ENCODE measurements at places on chromosomes 4 and X. TPM values are rescaled to one million over a fixed set of nuclear protein-coding genes. Genes with fewer than 3 reads are reported as not detected.

GRCh38 chr4:14028862-14029261 lies 401.3 kb upstream of the BOD1L1 start:
- no peak for DNase-seq

DNA sequence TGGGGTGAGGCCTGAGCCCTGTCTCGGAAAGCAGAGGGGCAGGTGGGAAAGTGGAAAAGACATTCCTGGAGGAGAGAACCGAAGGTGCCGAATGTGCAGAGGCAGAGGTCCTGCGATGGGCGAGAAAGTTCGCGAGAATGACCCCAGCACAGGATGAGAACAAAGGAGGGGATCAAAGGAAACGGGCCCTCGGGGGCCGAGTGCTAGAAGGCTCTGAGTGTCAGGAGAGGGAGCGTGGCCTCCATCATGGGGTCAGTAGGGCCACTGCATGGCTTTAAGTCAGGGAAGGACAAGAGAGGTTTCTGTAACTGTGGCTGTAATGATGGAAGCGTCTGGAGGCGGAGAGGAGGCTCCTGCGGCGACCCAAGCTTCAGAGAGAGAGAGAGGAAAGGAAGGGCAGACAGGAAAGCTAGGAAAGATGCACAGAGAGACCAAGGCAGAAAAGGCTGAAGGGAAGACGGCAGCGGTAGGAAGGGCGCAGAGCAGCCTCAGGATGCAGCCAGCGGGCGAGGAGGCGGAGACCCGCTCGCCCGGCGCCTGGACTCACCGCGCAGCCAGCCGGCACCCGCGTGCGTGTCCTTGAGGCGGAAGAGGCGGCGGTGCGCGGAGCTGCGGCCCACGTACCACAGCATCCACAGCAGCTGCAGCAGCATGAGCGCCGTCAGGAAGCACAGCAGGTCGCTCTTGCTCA lies 669 bp downstream of the OTOP1 start:
- no peak for DNase-seq

DNA sequence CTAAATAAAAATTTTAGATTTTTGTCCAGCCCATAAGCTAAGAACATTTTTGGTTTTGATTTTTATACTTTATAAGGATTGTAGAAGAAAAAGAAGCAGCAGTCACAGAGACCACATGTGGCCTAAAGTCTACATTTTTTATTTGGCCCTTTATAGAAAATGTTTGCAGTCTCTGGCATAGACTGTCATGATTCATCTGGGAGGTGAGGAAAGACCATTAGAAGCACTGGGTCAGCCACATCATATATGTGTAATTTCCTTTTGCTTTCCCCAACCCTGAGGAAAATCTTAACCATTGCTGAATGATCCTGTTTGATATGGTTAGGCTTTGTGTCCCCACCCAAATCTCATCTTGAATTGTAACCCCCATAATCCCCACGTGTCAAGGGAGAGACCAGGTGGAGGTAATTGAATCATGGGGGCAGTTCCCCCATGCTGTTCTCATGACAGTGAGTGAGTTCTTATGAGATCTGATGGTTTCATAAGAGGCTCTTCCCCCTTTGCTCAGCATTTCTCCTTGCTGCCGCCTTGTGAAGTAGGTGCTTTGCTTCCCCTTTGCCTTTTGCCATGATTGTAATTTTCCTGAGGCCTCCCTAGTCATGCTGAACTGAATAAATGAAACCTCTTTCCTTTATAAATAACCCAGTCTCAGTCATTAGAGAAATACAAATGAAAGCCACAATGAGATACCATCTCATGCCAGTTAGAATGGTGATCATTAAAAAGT lies 12.1 kb upstream of the COPS4 start:
- no peak for DNase-seq

GRCh38 chrX:140949233-140949632 lies 53.2 kb upstream of the SPANXB1 start:
- no peak for DNase-seq

DNA sequence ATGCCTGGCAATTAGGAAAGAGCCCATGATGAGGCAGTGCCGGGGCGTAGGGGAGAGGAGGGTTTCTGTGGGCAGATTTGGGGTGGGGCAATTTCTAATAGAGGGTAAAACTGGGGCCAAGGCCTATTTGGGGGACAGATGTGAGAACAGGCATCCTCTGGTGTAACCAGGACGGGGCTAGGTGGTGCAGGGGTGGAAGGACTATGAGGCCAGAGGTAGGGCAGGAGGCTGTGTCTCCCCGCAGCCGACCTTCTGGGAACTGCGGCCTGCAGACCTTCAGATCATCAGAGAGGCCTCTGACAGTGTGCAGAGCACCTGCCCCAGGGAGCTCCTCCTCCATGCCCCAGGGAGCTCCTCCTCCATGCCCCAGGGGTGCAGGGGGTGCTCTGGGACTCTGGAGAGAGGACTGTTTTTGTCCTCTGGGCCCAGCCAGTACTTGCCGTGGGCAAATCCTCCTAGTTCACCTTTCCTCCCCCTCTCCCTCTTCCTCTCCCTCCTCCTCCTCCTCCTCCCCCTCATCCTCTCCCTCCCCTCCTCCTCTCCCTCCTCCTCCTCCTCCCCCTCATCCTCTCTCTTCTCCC lies 101.9 kb downstream of the SORCS2 start:
- DNase-seq: no peak

GRCh38 chr4:105895583-105896460 lies 551 bp downstream of the NPNT start:
- DNase-seq: peak; percentile 40

DNA sequence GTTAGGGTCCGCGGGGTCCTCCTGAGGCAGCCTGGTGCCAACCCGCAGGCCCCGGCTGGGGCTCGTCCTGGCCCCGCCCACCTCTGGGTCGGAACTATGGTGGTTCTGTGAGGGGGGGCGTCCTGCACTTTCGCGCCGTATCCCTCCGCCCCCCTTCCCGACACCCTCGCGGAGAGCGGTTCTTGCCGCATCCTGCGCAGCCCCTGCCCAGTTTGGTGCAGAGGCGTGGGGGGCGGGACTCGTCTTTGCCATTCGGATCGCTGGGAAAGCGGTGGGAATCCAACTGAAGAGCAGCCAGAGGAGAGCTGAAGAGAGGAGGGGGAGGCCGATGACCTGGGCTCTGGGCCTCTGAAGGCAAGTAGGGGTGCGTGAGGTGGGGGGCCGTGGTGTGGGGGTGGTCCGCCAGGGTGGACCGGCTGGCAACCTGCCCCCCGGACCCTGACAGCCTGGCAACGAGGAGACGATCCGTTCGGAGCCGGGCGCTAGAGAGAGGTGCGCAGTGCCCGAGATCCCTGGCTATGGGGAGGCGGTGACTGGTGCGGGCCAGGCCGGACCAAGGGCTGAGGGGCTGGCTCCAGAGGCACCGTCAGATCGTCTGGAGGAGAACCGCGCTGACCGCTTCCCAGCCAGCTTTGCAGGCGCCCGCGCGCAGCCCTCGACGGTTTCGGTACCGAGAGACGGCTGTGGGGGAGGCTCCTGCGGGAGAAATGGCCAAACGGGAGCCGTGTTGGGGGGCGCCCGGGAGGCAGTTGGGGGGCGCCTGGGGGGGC lies at the start of gene GPRASP1:
TSS of gene GPRASP1 (plus strand) at position 242 of the 770 bp plus-strand sequence. CDS start 2,431 bp downstream, outside the sequence.
- peak; percentile 52 for DNase-seq

DNA sequence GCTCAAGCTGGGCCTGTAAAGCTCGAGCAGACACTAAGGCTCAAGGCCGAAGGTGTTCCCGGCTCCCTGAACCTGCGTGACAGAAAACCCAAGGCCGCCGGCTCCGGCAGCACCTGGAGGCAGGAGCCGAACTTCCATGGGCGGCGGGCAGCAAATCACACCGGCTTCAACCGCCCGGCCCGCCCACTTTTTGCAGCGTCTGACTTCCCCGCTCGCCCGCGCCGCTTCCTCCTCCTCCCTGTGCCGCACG lies 940 bp upstream of the NSD2 start:
- DNase-seq: peak; percentile 70

GRCh38 chrX:1475881-1476280 lies 23.2 kb upstream of the ASMTL start:
- no peak for DNase-seq

DNA sequence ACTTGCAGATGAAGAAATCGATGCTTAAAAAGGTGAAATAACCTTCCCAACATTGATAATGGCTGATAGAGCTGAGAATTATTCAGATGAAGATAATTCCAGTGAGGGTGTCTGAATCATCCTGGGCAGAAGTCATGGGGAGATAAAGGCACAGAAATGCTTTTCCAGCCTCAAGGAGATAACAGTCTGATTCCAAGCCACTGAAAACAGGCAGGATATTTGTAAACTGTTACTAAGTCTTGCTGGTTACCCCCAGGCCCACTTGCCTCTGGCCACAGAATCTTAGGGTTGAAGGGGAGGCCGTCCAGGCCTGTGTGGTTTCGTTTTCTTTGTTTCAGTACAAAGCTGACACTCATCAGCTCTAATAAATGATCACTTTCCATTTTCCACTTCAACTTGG lies 158.5 kb downstream of the SH3KBP1 start:
- no peak for DNase-seq

DNA sequence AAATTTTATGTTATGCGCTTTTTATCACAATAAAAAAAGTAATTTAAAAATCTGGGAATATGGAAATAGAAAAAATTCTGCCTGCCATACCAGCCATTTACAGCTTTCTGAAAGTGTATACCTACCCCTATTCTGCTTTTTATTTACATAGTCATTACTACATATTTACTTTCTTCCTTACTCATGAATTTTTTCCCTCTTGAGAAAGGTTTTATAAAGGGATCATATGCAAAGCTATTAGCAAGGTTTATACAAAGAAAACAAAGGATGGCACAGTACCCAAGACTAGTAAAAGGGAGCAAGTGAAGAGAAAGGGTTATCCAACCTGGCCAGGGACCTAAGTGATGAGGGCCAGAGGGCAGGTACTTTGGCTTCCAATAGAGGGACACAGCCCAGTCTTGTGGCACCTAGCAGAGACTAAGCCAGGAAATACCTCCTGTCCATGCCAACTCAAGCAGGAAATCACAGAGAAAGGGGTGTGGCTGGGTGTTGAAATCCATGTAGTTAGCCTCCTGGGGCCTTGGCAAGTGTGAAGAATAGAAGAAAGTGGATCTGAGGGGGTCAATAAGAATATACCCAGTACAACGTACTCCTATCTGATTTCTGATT lies 207.3 kb upstream of the VEGFC start:
- no peak for DNase-seq

DNA sequence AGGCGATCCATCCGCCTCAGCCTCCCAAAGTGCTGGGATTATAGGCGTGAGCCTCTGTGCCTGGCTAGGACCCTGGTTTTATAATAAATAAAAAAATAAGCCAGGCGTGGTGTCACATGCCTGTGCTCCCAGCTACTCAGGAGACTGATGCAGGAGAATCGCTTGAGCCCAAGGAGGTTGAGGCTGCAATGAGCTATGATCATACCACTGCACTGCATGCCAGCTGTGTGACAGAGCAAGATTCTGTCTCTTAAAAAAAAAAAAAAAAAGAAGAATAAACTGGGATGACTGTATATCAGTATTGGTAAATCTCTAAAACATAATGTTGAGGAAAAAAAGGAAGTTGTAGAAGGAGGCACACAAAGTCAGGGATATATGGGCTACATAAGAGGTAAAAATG lies 45.7 kb upstream of the SLC34A2 start:
- no peak for DNase-seq

GRCh38 chrX:80808881-80809411 lies 731 bp downstream of the BRWD3 start:
- peak; percentile 20 for DNase-seq

DNA sequence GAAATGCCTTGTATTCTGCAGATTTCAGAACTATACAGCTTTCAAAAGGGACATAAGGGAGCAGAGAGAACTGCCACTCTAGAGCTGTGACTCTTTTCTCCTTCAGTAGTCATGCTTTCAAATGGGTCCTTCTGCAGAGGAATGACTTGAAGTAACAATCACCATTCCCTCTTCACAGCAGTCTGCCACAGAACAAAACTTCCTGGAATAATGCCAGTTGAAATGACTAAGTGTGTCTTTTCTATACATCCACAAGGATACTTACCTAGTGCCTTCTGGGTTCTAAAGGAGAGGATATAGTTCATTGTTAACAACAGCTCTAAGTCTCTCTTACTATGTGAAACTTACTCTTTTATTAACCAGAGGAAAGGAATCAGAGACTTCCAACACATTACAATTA lies 515.4 kb upstream of the ATOH1 start:
- no peak for DNase-seq

- no peak for DNase-seq
Observed at GRCh38 chr4:18518098-18518497, 496.5 kb upstream of the LCORL start.

DNA sequence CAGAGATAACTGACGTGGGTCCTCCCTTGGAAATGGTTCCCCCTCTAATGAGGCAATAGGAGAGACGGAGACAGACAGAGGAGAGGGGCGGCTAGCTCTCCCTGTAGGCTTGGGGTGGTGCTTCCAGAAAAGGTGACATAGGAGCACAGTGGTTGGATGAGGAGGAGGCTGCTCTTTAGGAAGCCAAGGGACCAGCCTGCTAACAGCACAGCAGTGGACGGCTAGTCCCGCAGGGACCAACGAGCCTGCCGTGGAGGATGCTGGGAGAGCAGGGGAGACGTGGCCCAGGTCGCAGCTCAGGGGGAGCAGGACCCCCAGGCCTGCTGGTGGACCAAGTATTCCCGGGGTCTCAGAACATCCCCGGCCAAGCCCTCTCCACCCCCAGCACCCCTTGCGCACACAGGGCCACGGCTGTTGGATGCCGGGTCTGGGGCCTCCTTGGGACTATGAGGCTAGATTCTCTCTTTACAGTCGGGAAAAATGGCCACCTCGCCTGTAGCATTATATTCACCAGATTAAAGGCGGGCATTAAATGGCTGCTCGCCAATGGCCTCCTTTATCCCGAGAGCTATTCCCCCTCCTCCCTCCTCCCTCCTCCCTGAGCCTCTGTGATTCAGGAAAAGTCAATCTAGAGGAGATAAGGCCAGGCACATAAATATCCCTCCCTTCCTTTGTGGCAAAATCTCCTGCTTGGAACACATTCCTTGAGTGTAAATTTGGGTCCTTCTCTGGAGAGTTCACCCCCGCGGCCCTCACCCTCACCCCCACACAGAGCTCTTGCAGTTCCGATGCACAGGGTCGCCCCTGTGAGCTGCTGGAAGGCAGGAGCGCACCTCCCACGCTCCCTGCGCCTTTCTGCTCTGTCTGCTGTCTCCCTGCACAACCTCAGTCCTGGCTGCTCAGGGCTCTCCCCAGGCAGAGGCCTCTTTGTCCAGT lies 30.5 kb upstream of the NSG1 start:
- no peak for DNase-seq

- no peak for DNase-seq
Observed at GRCh38 chrX:120377179-120377578, 15.3 kb downstream of the ATP1B4 start.

- no peak for DNase-seq
Observed at GRCh38 chrX:22325096-22325495, 52.4 kb downstream of the CBLL2 start.

- no peak for DNase-seq
Observed at GRCh38 chr4:70676554-70677090, 10.3 kb upstream of the JCHAIN start.

SSX1 gene
- not detected for polyA plus RNA-seq

PTCHD1 gene
- polyA plus RNA-seq: 0.37 TPM

SMIM9 gene
- not detected for polyA plus RNA-seq

DCHS2 gene
- 8.4 TPM for polyA plus RNA-seq

EPHA5 gene
- 0.60 TPM for polyA plus RNA-seq

HSFX3 gene
- polyA plus RNA-seq: not detected

SLC26A1 gene
- polyA plus RNA-seq: 10.0 TPM

FGFBP2 gene
- 0.25 TPM for polyA plus RNA-seq

ADGRL3 gene
- 31.1 TPM for polyA plus RNA-seq

TMPRSS11F gene
- 0.12 TPM for polyA plus RNA-seq

BBS12 gene
- polyA plus RNA-seq: 15.7 TPM

ATP2B3 gene
- polyA plus RNA-seq: 0.18 TPM

SOWAHB gene
- polyA plus RNA-seq: 5.0 TPM

DKK2 gene
- 1.7 TPM for polyA plus RNA-seq

PAGE5 gene
- polyA plus RNA-seq: not detected

GPR50 gene
- polyA plus RNA-seq: 0.10 TPM
